Stimulated activated CD8-positive, alpha-beta memory T cell treated with anti-CD3 and anti-CD28 coated beads, Interleukin-2, amount 100 ng/mL, for 1 hour (primary cell): ENCODE measurements at places on chromosomes 4 and X.

DNA sequence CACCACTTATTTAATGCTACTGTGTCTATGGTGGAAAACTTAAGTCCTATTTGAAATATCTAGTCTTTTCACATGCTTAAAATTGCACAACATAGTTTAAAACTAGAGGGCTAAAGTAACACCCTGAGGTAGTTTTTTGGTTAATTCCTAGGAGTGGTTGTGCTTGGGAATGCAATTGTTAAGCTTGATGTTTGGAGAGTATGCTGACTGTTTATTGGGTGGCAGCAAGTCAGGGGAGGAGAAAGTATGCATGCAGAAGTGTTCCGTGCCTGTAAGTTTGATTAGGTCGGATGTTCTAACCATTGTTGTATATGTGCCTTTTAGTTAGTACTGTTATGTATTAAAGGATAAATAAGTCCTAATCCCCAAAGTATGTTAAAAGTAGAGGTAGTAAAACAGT lies 40.5 kb downstream of the CXCL8 start:
- DNase-seq, result no peak

- no peak for DNase-seq
Observed at GRCh38 chrX:130110379-130111219, at the start of gene ELF4. Gene ELF4 (minus strand): TSS chrX:130110497. CDS start chrX:130081330, 29,167 bp downstream.

DNA sequence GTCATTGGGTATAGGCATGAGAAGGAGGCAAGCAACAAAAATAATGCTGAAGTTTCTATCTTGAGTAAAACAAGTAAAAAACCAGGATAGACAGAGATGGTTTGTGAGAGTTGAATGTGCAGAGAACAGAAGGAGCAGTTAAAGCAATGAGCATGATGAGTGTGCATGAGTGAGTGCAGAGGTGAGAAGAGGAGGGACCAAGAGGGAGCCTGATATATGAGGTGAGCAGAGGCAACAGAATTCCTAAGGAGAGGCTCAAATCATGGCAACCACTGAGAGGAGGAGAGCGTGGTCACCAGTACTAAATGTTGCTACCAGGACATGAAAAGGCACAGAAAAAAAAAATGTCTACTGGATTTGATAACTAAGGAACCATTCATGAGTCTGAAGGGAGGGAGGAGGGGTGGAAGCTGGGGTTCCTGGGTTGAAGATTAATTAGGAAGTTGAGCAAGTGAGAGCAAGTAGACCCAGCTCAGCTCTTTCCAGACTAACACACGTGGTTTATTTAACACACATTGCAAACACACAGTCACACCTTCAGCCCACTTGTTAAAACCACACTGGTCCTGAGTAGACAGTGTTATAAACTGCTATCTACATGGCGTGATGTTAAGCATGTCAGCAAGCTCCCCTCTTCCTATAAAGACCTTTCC lies 69.0 kb upstream of the IQCM start:
- no peak for DNase-seq

DNA sequence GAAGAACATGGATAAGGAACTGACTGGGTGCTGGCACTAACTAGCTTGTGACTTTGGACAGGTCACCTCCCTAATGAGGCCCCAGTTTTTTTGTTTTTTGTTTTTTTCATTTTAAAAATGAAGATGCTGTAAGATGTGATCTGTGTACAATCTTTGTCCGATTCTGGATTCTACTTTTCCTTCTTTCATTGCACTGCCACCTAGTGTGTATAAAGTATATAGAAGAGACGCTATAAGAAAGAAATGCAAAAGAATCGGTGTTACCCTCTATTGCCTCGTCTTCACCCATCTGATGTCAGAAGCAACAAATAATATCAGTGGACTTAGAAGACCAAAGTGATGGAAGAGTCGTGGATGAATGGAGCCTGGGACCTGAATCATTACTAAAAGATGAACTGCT lies 58.6 kb upstream of the P2RY10 start:
- DNase-seq, result no peak

DNA sequence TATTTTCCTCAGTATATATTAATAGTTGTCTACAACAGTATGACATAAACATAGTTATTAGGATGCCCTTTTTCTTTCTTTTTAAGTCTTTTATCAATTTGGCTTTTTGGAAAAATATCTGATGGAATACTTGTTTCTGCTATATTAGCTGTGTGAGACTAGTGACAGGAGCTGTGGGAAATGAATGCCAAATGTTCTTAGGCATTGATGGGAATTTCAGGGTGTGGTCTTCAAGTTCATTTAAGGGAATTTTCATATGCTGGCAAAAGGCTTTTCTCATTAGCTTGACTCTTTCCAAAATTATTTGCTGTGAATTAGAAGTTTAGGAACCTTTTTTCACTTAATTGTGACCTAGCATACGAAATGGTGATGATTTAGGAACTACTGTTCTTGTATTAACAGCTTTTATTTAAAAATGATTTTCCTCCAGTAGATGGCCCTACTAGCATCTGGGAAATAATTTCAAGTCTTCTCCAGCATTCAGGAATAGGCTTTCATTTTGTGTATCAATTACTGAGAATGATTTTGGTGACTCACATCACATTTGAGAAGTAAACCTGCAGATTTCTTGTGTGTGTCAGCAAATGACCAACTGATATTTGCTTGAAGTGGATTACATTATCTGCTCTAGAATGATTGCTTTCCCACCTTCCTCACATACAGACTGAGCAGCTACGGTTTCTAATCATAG lies 70.9 kb downstream of the HTT start:
- no peak for DNase-seq

- DNase-seq, result no peak
Observed at GRCh38 chrX:46791927-46792809, 33.2 kb upstream of the SLC9A7 start.

GRCh38 chr4:178941975-178942374 lies 1499.7 kb upstream of the AGA start:
- DNase-seq, result no peak

DNA sequence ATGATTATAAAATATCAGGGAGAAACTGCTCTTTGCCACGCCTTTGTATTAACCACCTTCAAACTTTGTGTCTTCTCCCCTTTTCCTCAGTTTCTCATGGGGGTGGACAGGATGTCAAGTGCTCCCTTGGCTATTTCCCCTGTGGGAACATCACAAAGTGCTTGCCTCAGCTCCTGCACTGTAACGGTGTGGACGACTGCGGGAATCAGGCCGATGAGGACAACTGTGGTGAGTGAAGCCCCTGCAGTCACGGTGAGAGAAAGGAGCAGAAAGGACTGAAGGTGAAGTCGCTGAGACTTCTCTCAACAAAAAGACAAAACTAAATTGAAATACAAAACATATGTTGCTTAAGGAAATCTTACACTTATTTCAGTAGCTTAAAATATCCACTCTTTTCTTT lies 50.9 kb downstream of the RXFP1 start:
- DNase-seq, result no peak

DNA sequence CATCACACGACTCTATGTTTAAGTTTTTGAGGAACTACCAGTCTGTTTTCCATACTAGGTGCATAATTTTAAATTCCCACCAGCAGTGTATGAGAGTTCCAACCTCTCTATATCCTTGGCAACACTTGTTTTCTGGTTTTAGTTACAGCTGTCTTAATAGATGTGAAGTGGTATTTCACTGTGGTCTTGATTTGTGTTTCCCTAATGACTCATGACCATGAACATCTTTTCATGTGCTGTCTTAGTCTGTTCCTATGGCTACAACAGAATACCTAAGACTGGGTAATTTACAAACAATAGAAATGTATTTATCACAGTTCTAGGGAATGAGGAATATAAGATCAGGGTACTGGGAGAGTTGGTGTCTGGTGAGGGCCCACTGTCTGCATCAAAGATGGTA lies 51.5 kb upstream of the GPR78 start:
- no peak for DNase-seq

DNA sequence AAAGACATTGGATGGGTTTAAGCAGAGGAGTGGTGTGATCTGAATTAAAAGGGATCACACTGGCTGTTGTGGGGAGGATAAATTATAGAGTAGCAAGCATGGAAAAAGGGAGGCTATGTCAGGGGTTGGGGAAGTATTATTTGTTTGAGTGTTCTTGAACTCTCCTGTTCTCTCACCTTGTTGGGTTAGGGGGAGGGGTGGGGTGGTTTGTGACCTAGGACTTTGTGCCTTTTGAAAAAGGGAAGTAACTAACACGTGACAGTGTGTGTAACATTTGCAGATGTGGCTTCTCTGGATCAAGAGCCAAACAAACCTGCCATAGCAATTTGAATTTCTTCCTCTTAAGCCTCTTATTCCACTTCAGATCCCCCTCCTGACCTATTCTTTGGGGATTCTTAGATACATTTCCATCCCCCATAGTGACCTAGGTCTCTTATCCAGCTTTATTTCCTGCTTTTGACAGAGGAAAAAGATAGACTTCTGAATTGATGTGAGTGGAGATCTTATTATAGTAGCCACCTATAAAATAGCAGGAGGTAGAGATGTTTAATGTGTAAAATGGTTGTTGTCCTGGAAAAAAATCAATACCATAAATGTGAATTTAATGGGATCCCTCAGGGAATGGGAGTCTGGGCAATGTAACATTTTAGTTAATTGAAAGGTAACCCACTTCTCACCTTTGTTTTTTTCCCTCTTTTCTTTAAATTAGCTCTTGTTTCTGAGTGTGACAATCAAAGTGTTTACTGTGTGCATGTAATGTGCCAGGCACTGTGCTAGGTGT lies 120.4 kb downstream of the CT47B1 start:
- DNase-seq, result no peak

GRCh38 chrX:148500423-148501385 lies at the start of gene AFF2:
Gene AFF2 (plus strand): TSS chrX:148500617. CDS start chrX:148501098, 481 bp downstream.
- DNase-seq, result no peak

DNA sequence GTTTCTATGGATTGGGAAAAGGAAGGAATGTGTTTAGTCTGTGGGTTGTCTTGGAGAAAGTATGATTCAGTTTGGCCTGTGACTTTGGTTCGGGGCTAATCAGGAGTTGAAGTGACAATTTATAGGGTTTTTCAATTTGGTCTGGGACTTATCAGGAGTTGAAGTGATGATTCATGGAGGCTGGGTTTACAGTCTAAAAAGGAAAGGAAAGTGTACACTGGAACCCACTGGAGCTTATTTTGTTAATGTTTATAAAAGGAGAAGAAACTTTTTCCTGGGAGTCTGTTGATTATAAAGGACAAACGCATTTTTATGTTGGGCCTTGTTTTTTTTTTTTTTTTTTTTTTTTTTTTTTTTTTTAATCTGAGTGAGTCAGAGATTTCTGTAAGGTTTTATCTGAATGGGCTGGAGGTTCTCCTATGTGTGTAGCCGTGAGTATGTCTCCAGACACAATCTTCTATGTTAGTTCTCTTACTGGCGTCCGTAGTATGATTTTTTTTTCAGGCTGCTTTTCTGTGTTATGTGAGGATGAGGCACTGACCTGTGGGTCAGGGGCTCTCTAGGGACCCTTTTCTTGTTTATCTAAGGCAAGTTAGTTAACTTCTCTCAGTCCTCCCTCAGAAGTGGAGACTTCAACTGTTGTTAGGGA lies 33.0 kb upstream of the RAB9B start:
- no peak for DNase-seq

DNA sequence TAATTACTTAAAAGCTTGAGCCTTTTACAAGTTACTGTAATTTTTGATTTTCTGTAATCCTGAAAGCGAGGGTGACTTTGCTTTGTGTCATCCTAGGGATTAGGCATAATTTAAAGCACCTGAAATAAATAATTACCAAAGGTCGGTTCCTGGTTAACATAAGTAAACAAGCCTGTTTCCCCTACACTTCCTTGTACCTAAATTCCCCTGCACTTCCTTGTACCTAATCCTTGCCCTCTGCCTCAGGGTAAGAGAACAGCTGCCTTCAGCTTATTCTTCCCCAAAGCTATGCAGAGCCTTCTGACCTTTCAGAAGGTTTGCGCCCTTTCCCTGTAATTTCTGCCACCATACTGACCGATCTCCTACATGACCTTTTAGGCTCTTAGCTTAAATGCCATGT lies 166.1 kb upstream of the PDE5A start:
- DNase-seq, result no peak

DNA sequence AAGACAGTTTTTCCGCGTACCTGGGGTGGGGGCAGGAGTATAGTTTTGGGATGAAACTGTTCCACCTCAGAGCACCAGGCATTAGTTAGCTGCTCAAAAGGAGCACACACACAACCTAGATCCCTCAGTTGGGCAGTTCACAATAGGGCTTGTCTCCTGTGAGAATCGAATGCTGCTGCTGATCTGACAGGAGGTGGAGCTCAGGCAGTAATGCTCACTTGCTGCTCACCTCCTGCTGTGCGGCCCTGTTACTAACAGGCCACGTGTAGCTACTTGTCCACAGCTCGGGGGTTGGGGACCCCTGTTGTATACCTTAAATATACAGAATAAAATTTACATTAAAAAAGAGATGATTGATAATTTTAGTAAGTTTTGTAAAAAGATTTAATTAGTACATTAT lies 191.5 kb downstream of the SLC7A11 start:
- DNase-seq, result no peak

DNA sequence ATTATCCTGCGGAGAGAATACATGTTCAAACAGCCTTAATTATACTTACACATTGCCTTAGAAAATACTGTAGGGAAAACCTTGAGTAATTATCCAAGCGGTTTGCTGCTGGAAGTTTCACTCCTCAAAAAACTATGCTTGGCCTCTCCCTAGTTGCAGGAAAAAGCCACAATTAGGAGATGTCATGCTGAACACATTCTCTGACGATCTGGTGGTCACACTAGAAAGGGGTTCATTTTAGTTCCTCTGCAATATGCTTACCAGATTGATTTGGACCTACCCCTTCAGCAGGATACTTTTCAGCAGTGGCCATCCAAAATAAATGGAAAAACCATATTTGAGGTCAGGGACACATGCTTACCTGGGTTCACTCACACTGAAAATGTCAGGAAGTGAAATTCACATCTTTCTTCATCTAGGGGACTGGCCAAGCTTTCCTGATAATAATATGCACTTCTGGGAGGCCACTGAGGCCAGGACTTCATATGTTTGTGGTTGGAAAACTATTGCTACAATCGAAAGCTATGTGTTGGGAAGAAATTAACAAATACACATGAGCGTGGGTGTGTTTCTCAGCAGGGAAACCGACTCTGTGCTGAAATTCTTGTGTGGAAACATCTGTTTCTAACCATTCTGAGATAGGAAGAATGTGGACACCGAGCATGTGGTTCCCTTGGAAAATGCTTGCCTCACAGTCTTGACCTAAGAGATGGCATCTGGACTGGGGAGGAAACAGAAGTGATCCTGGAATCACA lies 68.8 kb downstream of the ATXN3L start:
- no peak for DNase-seq

DNA sequence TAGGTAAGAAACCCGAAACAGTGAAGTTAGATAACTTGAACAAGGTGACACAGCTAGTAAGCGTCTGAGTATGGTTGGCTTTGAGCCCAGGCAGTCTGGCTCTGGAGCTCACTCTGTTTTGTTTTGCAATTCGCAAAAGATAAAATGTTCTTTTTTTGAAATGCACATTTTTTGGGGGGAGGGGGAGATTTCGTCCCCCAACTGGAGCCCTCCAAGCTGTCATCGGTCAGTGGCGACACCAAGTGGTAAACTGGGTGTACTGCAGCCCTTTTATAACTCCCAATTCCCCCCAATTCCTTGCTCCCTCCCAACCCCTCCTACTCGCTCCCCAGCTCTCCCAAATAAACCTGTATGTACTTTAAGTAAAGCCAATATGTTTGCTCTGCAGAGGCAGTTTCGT lies 2.8 kb upstream of the CLCN5 start:
- DNase-seq, result no peak
